ENCODE measurements at places on chromosomes 5 and 9.

DNA sequence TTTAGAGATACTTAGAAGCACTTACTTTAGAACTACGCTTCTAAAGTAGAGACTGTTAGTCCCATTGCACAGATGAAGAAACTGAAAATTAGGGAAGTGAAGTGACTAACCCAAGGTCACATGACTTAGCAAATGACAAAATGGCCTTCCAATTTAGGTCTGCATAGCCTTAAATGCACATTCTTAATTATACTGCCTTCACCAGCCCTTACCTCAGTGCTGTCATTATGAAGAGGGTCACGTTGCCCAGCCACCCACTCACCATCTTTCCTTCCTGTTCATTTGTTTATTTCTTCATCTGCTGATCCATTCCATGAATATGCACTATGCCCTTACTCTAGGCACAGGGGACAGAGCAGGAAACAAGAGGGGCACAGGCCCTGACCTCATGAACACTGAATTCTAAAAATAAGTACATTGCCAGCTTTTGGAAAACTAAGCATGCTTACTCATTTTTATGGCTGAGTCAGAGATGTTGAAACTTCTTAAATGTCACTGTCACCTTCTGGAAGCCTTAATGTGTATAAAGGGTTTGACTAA, 8.6 kb downstream of the HAVCR2 start:
- DNase-seq: no peak

- DNase-seq: no peak
Observed at GRCh38 chr5:120098902-120099535, 365.1 kb upstream of the PRR16 start.

- DNase-seq: no peak
Observed at GRCh38 chr5:56175021-56175420, 58.1 kb downstream of the ANKRD55 start.

DNA sequence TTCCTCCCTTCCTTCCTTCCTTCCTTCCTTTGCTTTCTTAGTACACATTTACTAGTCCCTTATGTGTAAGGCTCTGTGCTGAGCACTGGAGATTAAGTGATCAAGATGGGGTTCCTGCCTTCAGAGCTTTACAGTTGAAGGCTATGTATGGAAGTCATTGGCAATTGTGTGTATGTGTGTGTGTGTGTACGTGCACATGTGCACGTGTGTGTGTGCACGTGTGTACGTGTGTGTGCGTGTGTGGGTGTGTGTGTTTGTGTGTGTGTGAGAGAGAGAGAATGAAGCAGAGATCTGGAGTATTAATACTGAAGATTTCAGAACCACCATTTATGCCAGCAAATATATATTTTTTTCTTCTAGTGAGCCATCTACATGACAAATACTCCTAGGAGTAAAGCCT, 184.9 kb upstream of the NFIB start:
- DNase-seq: no peak

DNA sequence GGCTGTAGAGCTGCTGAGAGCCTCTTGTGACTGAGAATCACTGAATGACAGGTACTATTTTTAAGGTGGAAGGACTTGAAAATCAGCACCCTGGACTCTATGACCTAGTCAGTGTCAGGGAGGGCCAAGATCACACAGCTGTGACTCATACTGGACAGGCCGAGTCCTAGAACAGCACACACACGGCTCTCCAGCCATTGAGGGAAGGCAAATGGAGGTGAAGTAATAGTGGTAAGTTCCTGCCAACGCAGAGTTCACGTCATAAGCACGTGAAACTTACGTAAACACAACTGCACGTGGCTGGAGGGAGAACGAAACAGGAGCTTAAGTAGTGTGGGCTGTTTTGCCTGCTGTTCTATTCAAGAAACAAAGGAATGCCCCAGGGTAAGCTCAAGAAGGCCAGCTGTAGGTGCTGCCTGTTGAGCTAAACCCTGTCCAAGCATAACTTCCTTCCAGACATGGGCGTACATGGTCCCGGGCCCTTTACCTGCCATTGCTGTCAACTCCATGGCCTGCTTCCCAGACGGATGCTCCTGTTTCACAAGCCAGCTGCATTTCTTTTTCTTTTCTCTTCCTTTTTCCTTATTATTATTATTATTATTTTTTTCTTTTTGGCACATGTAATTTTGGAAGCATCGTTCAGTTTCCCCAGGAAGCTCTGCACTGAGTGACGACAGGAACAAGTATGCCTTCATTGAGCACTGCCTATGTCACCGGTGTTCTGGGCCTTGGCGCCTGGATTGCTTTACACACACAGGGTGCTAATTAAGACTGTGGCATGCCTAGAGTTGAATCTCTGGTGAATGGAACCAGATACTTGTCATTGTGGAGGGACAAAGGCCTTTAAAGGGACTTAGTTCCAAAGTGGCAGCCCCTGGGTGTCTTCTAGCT, 10.2 kb upstream of the LCP2 start:
- DNase-seq: no peak

- DNase-seq: no peak
Observed at GRCh38 chr5:168585119-168585856, 6.1 kb upstream of the PANK3 start.

DNA sequence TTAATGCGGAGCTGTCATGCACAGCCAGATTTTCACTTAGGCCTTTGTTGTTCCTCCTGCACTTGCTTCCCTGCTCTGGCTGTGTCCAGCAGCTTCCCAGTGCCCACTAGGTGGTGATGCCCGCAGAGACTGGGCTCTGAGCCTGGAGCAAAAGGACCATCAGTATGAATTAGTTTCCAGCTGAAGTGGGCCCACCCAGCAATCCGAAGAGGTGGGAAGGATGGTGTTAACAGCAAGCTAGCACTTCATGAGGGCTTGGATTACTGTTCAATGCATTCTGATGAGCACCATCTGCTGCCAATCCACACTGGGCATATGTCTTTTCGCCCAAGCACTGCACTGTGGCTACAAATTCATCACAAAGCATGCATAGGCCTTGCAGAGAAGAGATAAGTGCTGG, 459.1 kb downstream of the SPOCK1 start:
- DNase-seq: no peak
